ENCODE measurements at places on chromosomes 2 and 18.

- H3K27ac ChIP-seq: no peak overlapping the region
- no peak overlapping the region for H3K4me3 ChIP-seq
- no peaks in the 10 kb centered on the region for H3K4me1 ChIP-seq
- no peak for DNase-seq
These were observed 44.2 kb downstream of the TMEM37 start for GRCh38 chr2:119475857-119476244.

DNA sequence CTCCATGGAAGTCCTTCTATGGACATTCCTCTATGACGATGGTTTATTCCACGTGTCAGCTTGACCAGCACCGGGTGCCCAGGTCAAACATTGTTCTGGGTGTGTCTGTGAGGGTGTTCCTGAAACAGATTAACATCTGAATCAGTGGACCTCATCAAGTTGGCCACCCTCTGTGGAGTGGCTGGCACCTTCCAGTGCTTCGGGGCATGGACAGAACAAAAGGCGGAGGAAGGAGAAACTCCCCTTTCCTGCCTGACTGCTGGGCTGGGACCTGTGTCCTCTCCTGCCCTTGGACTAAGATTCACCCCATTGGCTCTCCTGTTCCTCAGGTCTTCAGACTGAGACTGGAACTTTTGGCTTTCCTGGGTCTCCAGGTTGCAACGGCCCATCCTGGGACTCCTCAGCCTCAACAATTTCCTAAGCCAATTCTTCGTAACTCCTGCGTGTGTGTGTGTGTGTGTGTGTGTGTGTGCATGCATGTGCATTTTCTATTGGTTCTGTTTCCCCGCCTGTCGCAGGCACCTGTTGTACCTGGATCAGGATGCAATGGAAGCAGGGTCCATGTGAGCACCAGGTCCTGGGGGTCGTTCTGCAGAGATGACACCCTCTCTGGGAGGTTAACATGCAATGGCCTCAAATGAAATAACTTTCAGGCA, 357.2 kb upstream of the SALL3 start:
- DNase-seq: no peak
- no peak overlapping the region for H3K4me3 ChIP-seq
- H3K27ac ChIP-seq: no peak overlapping the region
- H3K4me1 ChIP-seq: peaks cover 7% of the 10 kb centered on the region

DNA sequence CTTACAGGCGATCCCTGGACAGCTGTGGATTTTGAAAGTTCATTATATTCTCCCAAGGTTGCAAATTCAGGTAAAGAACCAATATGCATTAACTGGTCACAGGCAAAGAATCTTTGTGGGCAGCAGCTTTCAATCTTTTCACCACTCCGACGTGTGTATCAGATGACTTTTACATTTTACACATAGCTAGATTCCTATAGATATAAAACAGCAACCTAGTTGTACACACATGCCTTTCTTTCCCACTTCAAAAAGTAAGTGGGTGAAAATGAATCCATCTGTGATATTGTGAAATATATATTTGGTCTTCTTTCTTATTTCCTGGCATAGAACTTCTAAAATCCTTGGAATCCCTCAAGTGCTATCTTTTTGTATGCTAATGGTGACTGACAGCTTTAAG, 72.5 kb downstream of the SCG2 start:
- no peaks in the 10 kb centered on the region for H3K36me3 ChIP-seq
- no peaks in the 10 kb centered on the region for H3K27me3 ChIP-seq
- H3K27ac ChIP-seq: no peak overlapping the region

DNA sequence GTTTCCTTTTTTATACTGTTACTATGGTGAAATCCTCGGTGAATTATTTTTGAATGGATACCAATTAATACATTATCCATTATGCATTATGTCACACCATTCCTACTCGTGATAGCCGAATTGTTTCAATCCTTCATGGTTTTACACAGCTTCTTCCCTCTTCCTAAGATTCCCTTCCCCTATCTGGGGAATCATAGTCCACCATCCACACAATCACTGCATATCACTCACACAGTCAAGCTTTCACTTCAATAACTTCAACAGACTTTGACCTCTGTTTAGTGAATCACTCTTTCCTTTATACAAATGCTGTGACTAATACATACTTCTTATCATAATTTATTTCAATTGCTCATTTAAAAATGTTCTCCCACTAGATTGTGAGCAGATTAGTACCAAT, 1108.1 kb upstream of the LRRTM1 start:
- no peaks in the 10 kb centered on the region for H3K27me3 ChIP-seq
- no peak overlapping the region for H3K4me3 ChIP-seq
- DNase-seq: no peak
- no peak overlapping the region for H3K27ac ChIP-seq
- no peaks in the 10 kb centered on the region for H3K4me1 ChIP-seq

DNA sequence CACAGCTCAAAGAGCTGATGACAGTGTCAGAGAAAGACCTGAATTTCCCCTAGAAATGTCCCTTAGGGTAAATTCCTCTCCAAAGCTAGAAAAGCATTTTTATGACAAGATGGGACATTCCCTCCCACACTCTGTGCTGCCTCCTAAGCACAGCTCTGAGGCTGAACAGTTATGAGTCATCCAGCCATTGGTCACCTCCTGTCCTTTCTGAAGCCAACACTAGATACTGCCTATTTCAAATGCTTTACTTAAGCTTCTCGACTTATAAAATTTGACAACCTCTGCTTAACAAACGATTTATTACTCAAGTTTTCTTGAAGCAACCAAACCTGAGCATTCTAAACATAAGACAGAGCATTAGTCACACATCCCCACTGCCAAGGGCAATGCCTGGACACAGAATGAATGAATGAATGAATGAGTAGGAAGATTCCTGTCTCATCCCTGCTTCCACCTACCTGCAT, 35.4 kb downstream of the B4GALT6 start:
- H3K4me3 ChIP-seq: no peak overlapping the region
- peaks cover 9% of the 10 kb centered on the region for H3K4me1 ChIP-seq
- H3K36me3 ChIP-seq: no peaks in the 10 kb centered on the region
- DNase-seq: no peak

DNA sequence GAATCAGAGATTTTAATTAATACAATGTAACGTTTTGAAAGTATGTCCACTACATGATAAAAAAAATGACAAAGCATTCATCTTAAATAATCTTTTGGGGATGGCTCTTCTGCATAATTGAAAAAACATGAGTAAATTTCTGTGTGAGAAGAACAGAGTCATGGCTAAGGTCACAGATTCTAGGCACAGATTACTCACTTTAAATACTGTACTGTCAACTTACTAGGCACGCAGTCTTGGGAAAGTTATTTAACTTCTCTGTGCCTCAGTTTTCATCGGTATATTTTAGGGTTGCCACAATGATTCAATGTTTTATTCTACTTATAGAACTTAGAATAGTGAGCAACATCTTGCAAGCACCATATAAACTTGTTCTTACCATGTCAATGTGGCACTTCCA, 49.2 kb downstream of the TMEFF2 start:
- H3K27ac ChIP-seq: no peak overlapping the region
- DNase-seq: no peak
- no peaks in the 10 kb centered on the region for H3K27me3 ChIP-seq
- no peaks in the 10 kb centered on the region for H3K36me3 ChIP-seq

DNA sequence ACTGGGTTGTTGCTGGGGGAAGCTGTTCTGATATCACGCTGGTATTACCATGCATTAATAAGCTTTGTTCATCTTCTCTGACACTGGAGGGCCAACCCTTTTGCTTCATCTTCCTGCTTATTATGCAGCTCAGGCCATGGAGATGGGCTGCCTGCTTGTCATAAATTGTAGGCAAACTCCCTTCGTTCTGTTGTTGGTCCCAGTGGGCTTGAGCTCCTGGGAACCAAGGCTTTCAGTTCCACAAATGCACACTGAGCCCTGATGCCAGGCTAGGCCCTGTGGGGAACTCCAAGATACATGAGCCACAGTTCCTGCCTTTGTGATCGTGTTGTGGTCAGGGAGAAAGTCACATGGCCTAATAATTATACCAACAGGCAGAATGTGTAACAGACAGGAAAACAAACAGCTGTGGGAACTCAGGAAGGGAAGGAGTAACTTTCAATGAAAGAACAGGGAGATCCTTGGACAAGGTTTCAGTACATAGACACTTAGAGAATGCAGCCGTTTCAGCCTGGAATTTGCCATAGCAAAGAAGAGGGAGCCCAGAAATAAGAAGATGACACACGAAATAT, 49.0 kb upstream of the BCL2L11 start:
- H3K4me1 ChIP-seq: peaks cover 7% of the 10 kb centered on the region
- H3K27ac ChIP-seq: no peak overlapping the region
- peak; percentile 45 for DNase-seq
- H3K36me3 ChIP-seq: no peaks in the 10 kb centered on the region
- H3K27me3 ChIP-seq: 0 out of 2 replicates have a peak, but pooled peaks cover 5% of the 10 kb centered on the region

DNA sequence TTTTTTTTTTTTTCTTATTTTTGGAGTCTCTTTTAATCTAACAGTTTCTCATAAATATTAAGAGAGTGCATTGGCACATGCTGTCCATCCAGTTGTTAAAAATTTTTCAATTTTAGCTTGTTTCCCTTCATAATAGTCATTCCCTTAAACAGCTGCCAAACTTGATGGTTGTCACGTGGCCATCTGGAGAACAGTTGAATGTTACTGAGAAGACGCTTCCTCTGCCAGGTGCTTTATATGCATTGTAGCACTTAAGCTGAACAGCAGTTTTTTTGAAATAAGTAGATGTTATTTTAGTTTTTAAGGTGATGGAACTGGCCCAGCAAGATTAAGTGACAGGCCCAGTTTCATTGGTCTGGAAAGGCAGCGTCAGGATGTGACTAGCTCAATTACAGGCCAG, 3.3 kb downstream of the SMARCAL1 start:
- H3K27ac ChIP-seq: no peak overlapping the region
- DNase-seq: no peak
- peaks cover 23% of the 10 kb centered on the region for H3K36me3 ChIP-seq
- H3K27me3 ChIP-seq: no peaks in the 10 kb centered on the region

DNA sequence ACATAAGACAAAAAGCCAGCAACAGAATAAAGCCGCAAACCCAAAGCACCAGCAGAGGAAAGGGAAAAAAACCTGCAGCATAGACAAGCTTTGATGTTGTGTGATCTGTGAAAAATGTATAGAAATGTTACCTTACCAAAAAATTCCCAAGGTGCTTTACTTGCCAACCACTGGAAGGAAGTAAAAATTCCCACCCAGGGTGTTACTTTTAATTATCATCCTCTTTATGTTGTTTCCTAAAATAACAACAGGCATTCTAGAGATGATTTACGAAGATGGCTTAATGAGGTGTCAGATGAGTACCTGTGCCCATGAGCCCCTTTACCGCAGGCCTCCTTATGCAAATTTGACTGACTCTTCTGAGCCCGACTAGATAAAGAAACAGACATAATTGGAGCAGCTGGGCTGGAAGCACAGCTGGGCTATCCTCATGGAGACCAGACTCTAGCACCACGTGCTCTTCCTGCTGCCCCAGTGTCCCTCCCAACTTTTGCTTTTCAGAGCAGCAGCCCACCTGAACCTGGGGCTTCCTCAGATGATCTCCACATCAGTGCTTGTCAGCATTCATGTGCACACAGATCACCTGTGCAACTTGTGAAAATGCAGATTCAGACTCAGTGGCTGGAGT, 41.5 kb downstream of the SRSF7 start:
- H3K36me3 ChIP-seq: no peaks in the 10 kb centered on the region
- peaks cover 20% of the 10 kb centered on the region for H3K4me1 ChIP-seq
- H3K27ac ChIP-seq: peak overlapping the region; percentile 43
- H3K27me3 ChIP-seq: no peaks in the 10 kb centered on the region
- DNase-seq: peak; percentile 70

GRCh38 chr2:180328795-180329422, 321.8 kb upstream of the CWC22 start:
- H3K4me3 ChIP-seq: no peak overlapping the region
- H3K27me3 ChIP-seq: no peaks in the 10 kb centered on the region
- no peaks in the 10 kb centered on the region for H3K36me3 ChIP-seq
- H3K4me1 ChIP-seq: no peaks in the 10 kb centered on the region

- DNase-seq: no peak
- H3K4me1 ChIP-seq: no peaks in the 10 kb centered on the region
- H3K36me3 ChIP-seq: no peaks in the 10 kb centered on the region
- H3K27ac ChIP-seq: no peak overlapping the region
- H3K27me3 ChIP-seq: no peaks in the 10 kb centered on the region
These were observed 68.3 kb upstream of the MRPS9 start for GRCh38 chr2:104969564-104969963.

DNA sequence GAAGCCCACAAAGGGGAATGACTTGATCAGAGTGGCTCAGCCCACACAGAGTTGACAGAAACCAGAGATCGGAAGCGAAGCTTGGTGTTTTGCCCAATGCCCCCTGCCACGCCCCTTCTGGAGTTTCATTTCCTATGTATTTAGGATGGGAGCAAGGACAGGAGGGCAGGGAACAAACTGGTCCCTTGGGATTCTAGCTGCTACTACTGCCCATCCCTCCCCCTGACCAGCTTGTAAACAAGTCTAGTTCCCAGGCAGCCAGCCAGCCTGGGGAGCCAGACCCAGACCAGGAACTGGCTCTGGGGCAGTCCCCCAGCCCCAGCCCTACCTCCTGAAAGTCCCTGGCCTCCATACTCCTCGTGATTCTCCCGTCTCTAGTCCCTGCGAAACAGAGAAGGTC, 8.3 kb downstream of the WNT6 start:
- H3K36me3 ChIP-seq: no peaks in the 10 kb centered on the region
- H3K4me1 ChIP-seq: peaks cover 17% of the 10 kb centered on the region
- no peak overlapping the region for H3K27ac ChIP-seq
- no peak overlapping the region for H3K4me3 ChIP-seq
- DNase-seq: no peak
- H3K27me3 ChIP-seq: no peaks in the 10 kb centered on the region

GRCh38 chr2:236616031-236616430, 46.4 kb downstream of the ACKR3 start:
- H3K4me1 ChIP-seq: peaks cover 6% of the 10 kb centered on the region
- H3K4me3 ChIP-seq: no peak overlapping the region

DNA sequence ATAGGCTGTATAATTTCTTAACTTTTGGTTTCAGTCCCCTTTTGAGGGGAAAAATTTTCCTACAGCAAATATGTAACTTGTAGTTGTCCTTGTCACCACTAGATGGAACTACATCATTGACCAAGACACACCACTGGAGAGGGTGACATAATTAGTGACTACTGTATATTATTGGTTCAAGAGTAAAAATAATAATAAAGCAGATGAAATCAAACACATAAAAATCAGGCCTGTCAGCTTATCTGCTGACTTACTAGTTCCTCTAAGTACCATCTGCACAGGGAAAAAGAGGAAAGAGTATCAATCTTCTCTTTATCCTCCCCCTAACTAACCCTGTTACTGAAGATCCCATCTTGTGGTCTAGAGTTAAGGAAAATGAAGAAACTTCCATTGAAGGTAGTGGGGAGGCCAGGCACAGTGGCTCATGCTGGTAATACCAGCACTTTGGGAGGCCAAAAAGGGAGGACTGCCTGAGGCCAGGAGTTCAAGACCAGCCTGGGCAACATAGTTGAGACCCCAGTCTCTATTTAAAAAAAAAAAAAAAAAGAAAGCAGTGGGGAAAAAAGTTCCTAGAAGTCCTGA, 29.6 kb upstream of the ENOSF1 start:
- H3K4me1 ChIP-seq: no peaks in the 10 kb centered on the region
- H3K27me3 ChIP-seq: no peaks in the 10 kb centered on the region
- no peak overlapping the region for H3K4me3 ChIP-seq

GRCh38 chr2:235116885-235117492, 165.2 kb downstream of the SH3BP4 start:
- H3K27me3 ChIP-seq: no peaks in the 10 kb centered on the region
- no peak overlapping the region for H3K4me3 ChIP-seq
- H3K4me1 ChIP-seq: no peaks in the 10 kb centered on the region
- H3K36me3 ChIP-seq: no peaks in the 10 kb centered on the region

Data from Karpas-422 (cell line).